Endodermal cell (in vitro differentiated cells): ENCODE measurements at places on chromosomes 7 and 10. TPM values are rescaled to one million over a fixed set of nuclear protein-coding genes. Genes with fewer than 3 reads are reported as not detected.
A peak's percentile ranks its signal among the peaks of the same experiment; 100 is the strongest.

The PDE6C gene
- total RNA-seq = not detected in 3 replicates

The PIP gene
- not detected in 3 replicates for total RNA-seq

The GIGYF1 gene
- total RNA-seq = 60.0 to 93.0 TPM (median 90.0 TPM) in 3 replicates

The RPEL1 gene
- total RNA-seq = not detected in 2 replicates

DNA sequence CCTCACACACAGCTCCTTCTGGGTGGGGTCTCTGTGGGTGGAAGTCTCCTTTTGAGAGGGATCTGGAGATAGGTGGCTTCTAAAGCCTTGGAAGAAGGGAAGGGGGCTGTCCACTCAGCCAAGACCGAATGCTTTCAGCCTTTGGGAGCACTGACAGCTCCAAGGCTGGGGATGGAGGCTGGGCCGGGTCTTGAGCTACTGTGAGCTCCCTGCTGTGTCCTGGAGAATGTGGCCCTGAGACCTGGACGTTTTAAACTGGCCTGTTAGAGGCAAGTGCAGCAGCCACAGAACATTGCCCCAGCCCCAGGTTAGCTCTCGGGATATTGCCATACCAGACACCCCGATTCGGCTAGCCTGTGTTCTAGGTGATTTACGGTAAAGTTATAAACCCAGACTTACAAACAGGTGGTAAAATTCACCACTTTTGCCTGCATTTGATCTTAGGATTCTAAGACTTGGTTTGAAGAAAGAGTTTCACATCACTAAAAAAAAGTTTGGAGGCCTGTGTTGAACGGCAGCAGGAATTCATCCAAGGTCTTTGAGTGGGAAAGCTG is 548.5 kb upstream of the FOXK1 start:
- no peaks in the 10 kb centered on the region for H3K4me1 ChIP-seq
- no peak overlapping the region for H3K27ac ChIP-seq
- no peak for DNase-seq

DNA sequence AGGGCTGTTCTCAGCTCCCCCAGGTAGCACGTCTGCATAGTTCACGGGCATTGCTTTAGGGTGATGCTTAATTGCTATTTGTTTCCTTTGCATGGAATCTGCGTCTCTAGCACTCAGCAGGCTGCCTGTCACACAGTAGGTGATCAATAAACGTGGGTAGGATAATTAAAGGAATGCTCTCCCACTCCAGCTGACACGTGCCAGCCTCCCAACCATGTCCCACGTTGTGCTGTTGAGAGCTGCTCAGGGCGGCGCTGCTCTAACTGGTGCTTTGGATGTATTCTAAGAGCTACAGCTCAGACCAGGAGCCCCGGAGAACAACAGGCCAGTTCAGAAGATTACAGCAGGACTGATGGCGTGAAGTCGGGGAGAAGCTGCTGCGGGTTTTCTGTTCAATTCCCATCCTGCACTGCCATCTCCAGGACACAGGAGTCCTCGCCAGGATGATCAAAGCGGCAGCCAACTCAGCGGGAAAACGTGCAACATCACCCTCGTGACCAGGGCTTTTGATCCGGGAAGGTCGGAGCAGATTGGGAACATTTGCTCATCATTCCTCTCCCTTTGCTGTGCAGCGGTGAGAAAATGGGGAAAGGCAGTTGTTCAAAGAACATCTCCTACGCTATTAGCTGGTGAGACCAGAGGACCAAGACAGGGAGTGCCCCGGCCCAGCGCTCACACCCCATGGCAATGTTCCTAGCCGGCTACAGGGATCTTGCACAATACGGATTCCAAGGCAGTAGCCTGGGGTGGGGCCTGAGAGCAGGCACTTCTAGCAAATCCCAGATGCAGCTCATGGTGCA is 50.5 kb upstream of the FOXK1 start:
- peaks cover 20% of the 10 kb centered on the region for H3K27me3 ChIP-seq
- no peaks in the 10 kb centered on the region for H3K36me3 ChIP-seq
- H3K4me3 ChIP-seq = peak overlapping the region; percentile 32
- H3K27ac ChIP-seq = no peak overlapping the region

DNA sequence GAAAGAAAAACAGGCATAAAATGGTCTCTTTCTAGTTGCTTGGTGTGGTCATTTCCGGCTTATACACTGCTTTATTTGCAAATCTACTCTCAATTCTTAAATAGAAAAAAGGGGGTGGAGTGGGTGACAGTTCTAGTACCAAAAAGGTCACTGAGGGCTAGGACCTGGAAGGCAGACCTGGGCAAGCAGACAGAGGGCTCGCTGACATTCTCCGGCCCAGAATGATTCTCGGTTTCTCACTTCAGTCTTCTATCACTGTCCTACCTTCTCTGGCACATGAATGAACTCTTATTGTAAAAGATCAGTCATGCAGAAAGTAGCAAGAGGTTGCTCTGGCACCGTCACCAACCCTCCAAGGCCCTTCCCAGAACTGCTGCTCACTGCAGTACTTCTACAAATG is 54.0 kb downstream of the MALSU1 start:
- H3K4me3 ChIP-seq = no peak overlapping the region
- H3K27ac ChIP-seq = no peak overlapping the region
- no peak for DNase-seq
- peaks cover 10% of the 10 kb centered on the region for H3K4me1 ChIP-seq

GRCh38 chr7:31462636-31463035 is 51.3 kb upstream of the ITPRID1 start:
- H3K27me3 ChIP-seq = no peaks in the 10 kb centered on the region
- no peak for DNase-seq
- H3K27ac ChIP-seq = no peak overlapping the region
- peaks cover 14% of the 10 kb centered on the region for H3K4me1 ChIP-seq
- no peaks in the 10 kb centered on the region for H3K36me3 ChIP-seq
- H3K4me3 ChIP-seq = no peak overlapping the region

- peak overlapping the region; percentile 10 for H3K27ac ChIP-seq
- H3K27me3 ChIP-seq = no peaks in the 10 kb centered on the region
- H3K4me1 ChIP-seq = no peaks in the 10 kb centered on the region
- no peak for DNase-seq
Observed at GRCh38 chr7:38006559-38006958, 86.1 kb downstream of the EPDR1 start.

DNA sequence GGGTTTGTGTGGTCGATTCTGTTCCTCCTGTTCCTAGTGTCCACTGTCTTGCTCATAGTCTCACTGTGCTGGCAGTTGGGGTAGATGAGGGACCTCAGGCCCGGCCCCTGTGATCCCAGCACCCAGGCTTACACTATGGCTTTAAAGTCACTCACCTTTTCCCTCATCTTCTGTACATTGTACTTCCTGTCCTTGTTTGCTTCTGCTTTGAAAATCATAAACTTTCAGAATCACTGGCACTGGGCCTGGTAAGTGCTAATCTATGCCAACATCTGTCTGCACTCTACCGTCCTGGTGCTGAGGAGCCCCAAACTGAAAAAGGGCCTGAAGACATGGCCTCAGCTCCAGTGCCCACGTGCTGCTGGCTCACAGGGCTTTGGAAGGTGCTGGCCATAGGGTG is 5.7 kb upstream of the TAS2R60 start:
- no peak for DNase-seq
- H3K36me3 ChIP-seq = no peaks in the 10 kb centered on the region
- H3K27ac ChIP-seq = no peak overlapping the region
- H3K4me1 ChIP-seq = no peaks in the 10 kb centered on the region

- no peaks in the 10 kb centered on the region for H3K27me3 ChIP-seq
- H3K4me1 ChIP-seq = no peaks in the 10 kb centered on the region
- DNase-seq = no peak
- H3K36me3 ChIP-seq = no peaks in the 10 kb centered on the region
- H3K4me3 ChIP-seq = peak overlapping the region; percentile 9
- H3K27ac ChIP-seq = no peak overlapping the region
Observed at GRCh38 chr7:82291931-82292330, 151.6 kb downstream of the CACNA2D1 start.

GRCh38 chr10:310976-311639 is 175.9 kb downstream of the ZMYND11 start:
- no peak overlapping the region for H3K27ac ChIP-seq
- no peak for DNase-seq
- no peak overlapping the region for H3K4me3 ChIP-seq
- H3K27me3 ChIP-seq = no peaks in the 10 kb centered on the region
- H3K4me1 ChIP-seq = no peaks in the 10 kb centered on the region
- H3K36me3 ChIP-seq = no peaks in the 10 kb centered on the region
